Suppressor macrophage treated with lipopolysaccharide for 1 hour (primary cell): ENCODE measurements at places on chromosomes 2 and 18.

DNA sequence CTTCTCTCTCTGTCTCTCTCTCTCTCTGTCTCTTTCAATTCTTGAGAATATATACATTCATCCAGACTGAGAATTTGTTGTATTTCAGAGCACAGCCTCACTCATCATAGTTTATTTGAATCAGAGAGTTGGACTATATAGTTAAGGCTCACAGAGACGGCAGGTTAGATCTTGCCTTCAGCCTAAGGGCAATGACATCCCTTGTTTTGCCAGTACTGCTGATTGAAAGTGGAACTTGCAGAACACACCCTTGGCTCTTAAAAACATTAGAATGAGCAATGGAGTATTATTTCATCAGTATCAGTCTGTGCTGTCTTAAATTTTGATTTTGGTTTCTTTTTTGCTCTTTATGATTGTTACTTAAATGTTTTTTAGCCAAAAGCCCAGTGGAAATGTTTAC, 62.0 kb upstream of the DSG1 start:
- DNase-seq = no peak

DNA sequence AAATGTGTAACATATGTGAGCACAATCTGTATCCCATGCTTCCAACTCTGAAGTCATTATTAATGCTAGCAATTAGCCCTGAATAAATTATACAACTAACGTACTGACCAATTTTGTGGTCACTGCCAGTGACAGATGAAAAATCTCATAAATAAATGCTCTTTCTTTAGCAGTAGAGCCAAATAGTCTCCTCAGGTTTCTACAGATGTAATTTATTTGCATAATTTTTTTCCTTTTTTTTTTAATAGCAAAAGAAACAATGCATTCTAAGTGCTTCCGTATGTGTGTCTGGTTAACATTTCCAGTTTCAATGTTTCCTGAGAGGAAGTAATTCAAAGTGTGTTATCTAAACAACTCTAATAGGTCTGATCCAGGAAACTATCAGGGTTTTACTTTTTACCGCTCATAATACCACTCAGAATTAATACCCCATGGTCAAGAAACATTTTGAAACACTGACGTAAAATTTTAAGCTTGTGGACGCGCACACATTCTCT, 108.4 kb downstream of the MEP1B start:
- no peak for DNase-seq

GRCh38 chr2:190210471-190210870, 109.2 kb downstream of the HIBCH start:
- no peak for DNase-seq

- DNase-seq = no peak
Observed at GRCh38 chr2:29304399-29305060, 189.3 kb downstream of the CLIP4 start.

- no peak for DNase-seq
Observed at GRCh38 chr2:203025592-203025991, 10.9 kb downstream of the NBEAL1 start.

- DNase-seq = no peak
Observed at GRCh38 chr2:50831676-50832075, 200.3 kb downstream of the NRXN1 start.

DNA sequence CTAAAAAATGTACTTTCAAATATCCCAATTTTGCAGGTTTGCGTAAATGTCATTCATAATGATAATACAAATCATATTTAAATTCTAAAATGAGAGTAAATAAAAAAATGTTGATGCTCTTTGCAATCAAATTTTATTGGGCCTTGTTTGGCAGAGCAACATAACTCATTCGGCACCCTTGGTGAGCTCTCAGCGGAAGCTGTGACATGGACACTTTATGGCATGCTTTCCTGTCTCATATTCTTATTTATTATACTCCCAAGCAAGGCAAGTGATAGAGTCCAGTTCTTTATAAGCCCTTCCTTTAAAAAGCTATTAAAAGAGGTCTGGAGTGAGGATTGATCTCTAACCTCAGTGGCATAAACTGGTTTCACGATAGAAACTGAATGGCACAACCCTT, 1493.2 kb upstream of the NXPH2 start:
- DNase-seq = no peak
